GF-D8 (cell line): ENCODE measurements at places on chromosomes 12 and 14.

- no peak for DNase-seq
Observed at GRCh38 chr14:23831596-23831995, 122.0 kb upstream of the DHRS4 start.

DNA sequence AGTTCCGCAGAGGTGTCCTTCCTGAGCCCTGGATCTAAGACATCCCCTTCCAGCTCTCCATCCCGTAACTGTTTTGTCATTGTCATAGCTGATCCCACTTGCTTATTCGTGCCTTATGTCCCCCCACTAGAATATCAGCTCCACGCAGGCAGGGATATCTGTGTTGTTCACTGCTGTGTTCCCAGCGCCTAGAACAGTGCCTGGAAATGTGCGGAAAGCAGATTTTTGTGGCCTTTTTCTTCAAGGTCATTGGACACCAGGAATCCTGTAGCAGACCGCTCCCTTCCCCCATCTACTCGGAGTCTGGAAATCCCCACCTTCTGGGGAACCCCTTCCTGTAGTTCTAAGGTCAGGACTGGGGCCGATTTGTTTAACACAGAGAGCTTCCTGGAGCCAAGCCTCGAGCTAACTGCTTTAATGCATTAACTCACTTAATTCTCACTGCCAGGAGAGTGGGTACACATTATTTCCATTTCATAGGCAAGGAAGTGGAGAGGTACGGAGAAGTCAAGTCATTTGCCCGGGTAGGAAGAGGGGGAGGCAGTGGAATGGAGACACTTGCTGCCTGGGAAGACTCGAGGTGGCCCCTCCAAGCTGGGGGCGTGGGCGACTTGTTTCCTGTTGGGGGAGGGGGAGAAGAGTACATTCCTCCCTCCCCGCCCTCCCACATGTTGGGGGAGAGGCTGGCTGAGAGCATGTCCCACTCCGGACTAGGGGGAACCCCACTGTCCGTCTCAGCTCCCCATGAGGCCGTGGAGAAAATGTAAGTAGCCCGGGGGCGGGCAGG is 1.2 kb upstream of the SH2B3 start:
- DNase-seq = peak; percentile 32

GRCh38 chr12:73308747-73309146 is 1036.6 kb downstream of the TRHDE start:
- no peak for DNase-seq

GRCh38 chr12:103140286-103140685 is 182.8 kb downstream of the ASCL1 start:
- DNase-seq = no peak

DNA sequence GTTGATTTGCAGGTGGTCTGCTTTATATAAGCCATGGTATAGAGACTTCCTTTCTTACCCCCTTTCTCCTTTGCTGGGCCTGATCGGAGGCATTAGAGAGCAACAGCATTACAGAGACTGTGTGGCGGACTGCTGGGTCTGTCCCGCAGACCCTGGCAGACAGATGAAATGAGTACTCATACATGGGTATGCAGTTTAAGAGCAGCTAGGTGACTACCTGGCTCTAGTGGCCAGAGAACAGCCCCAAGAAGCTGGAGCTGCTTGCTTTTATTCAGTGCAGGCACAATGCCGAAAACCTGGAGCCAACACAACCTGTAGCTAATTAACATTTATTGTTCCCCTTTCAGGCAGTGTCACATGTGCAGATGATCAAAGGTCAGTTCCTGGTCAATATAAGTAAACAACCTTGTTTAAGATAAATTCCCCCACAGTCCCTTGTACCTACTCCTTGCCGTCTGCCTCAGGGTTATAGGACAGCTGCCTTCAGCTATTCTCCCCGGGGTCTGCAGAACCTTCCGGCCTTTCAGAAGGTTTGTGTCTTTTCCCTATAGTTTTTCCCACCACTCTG is 160.0 kb downstream of the TRHDE start:
- no peak for DNase-seq

DNA sequence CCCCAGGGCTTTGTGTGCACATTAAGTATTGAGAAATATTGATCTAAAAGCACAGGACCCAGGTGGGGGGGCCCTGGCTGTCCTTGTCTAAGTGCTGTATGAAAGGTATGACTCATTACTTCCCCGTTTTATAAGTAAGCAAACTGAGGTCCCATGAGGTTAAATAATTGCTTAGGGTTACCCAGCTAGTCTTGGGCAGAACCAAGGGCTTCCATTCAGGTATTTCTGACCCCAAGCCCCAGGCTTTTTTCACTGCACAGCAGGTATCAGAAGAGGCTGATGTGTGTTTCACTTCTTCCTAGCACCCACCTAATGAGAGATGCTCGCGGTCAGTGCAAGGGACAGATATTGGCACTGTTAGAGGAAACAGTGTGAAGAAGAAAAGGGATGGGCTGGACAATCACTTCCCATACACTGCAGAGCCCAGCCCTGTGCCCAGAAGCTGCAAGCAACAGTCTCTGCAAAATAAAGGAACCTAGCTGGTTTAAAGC is 4.7 kb upstream of the TC2N start:
- DNase-seq = no peak
